Glomerular endothelial cell (primary cell): ENCODE measurements at places on chromosomes 2 and 18. TPM values are rescaled to one million over a fixed set of nuclear protein-coding genes. Genes with fewer than 3 reads are reported as not detected.

GRCh38 chr2:30206461-30207430 lies 24.6 kb upstream of the LBH start:
- no peak for DNase-seq

DNA sequence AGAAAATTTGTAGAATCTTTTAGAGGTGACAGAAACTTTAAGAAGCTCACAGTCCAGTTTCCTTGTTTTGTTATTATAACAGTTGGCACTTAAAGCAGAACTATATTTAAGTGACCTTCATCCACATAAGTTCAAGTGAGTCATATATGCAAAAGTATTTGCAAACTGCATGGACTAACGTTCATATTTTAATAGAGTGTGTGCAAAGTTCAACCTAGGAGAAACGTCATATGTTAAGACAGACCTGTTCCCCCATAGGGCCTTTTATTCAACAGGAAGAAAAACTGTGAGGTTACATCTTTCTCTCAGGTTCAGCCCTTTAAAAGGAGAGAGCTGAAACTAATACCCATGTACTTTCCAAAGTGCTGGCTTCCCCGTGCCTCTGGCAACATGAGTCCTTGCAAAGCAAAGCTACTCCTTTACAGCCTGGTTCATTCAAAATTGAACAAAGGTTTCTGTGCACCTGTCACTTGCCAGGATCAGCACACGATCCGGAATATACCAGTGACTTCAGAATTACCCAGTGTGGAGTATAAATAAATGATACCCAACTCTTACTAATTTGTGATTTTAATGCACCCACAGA lies 280.0 kb upstream of the RAB12 start:
- DNase-seq, result no peak

- no peak for DNase-seq
These were observed 104.8 kb downstream of the TANC1 start for GRCh38 chr2:159073256-159073655.

DNA sequence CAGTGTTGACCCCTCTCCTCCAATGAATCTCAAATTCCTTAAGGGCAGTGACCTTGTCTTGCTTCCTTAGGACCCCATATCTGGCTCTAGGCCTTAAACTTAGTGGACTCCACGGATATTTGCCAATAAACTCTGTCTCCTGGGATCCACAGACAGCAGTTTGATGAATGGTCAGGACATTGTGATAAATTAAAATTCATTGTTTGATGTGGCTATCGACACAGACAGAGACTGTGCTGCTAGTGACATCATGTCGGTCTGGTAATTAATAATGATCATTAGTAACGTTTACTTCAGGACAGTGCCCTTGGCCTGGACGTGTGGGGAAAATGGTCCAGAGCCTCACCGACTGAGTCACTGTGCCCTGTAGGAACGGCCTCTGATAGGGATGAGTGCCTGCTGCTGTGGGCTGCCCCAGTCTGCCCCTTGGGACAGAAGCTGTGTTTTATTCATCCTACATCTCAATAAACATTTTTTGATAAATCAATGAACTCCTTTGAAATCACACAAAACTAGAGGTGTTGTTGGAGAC lies 5.2 kb upstream of the SLC35F6 start:
- no peak for DNase-seq

GRCh38 chr18:10055125-10055750 lies 141.4 kb downstream of the VAPA start:
- DNase-seq, result no peak

- DNase-seq, result no peak
These were observed 5.6 kb downstream of the DSC1 start for GRCh38 chr18:31156821-31157763.

IL36G gene
- not detected in 2 replicates for total RNA-seq

GRCh38 chr2:68088940-68089339 lies 26.1 kb upstream of the C1D start:
- DNase-seq, result no peak

- no peak for DNase-seq
These were observed 13.0 kb downstream of the ATIC start for GRCh38 chr2:215324811-215325210.

DNA sequence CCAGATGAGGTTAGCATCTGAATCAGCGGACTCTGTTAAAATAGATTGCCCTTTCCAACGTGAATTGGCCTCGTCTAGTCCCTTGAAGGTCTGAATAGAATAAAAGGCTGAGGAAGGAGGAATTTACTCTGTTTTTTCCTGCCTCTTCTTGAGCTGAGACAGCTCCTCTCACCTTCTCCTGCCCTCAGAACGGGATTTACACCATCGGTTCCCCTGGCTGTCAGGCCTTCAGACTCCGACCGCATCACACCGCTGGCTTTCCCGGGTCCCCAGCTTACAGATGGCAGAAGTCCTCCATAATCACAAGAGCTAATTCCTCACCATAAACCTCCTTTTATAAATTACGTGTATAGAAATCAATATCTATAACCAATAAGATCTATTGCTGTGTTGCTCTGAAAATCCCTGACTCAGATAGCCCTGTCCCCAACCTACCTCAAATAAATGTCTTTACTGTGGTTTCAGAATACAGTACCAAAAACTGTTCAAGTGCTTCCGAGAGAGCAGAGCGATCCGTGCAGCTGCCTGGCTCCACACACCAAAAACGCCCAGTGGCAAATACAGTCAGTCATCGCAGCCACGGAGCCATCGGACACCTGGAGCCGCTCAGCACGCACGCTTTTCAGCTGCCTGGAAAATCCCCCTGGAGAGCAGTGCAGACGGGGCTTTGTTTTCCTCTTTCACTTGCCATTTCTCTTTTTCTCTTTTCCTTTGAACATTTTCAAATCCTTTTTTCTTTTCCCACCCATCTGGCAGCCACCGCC lies 196.9 kb downstream of the NRP2 start:
- no peak for DNase-seq

DNA sequence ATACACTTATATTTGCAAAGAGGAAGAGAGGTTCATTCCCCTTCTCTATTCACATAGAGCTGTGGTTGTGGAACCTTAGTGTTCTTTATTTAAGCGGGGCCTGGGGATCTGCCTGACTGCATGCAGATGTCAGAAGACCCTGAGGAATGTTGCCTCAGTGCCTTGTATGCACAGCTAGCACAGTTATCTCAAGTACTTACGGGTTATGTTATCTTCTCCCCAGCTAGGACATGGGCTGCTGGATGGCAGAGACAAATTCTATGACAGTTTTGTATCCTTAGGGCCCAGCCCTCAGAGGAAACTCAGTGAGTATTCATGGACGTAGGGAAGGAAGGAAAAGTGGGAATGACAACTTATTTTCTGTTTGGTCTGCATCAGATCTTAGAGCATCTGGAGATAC lies 37.7 kb upstream of the RTN4 start:
- no peak for DNase-seq

MERTK gene
- 10.3 and 18.8 TPM in 2 replicates for total RNA-seq

GRCh38 chr2:42239289-42239661 lies 70.1 kb downstream of the EML4 start:
- no peak for DNase-seq

PROM2 gene
- 0.99 and 4.8 TPM in 2 replicates for total RNA-seq

DNA sequence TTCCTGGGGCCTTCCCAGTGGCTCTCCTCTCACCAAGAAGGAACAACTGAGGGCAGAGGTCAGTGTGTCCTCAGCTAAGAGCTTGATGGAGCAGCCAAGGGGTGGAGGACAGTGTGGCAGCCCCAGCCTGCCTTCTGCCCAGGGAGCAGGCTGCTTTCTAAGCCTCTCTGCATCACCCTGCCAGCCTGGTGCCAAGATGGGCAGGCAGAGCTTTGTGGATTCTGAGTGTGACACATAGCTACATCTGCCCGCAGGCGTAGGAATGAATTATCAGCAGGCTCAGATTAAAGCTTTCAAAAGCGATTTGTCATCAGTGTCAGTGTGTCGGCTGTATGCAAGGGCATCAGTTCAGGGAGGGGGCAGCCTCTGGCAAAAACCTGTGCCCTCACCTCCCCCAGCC lies 8.7 kb downstream of the MAL start:
- no peak for DNase-seq

- DNase-seq, result no peak
These were observed 528.2 kb upstream of the FANCL start for GRCh38 chr2:58769111-58769863.

GPR55 gene
- total RNA-seq, result not detected in 2 replicates

DNA sequence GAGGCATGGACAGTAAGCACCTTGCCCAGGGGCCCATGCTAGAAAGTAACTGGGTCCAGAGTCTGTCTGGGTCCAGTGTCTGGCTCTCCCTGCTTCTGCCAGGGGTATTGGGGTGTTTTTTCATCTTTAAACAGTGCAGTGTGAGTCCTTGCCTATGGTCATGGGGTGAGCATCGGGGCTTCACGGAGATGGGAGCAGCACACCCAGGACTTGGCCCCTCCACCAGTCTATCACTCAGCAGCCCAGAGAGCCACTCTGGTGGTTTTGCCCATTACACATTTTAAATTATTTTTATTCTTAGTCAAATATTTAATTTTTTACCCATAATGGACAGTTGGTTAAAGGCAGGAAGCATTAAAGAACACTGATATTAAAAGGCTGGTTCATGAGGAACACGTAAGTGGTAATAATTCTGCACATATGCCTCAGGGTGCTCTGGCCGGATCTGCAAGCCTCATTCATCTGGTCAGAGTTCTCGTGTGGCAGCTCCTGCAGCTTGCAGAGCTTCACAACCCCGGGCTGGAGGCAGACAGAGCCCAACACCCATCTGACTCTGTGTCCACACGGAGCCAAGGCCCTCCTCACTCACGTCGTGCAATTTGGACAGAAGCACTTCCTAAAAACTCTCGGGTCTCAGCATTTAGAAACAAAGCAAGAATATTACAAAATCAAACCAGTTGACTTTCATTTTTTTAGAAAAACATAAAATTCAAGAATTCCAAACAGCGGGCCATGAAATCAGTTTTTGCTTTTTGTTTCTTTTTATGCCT lies 204.1 kb downstream of the CTIF start:
- no peak for DNase-seq

LRPPRC gene
- 49.0 and 54.4 TPM in 2 replicates for total RNA-seq

- DNase-seq, result no peak
These were observed 7.2 kb upstream of the ROCK1 start for GRCh38 chr18:21118806-21119205.
